ENCODE measurements at places on chromosomes 7 and 10.

GRCh38 chr10:70829543-70829942 is 13.8 kb downstream of the SGPL1 start:
- no peak for DNase-seq

DNA sequence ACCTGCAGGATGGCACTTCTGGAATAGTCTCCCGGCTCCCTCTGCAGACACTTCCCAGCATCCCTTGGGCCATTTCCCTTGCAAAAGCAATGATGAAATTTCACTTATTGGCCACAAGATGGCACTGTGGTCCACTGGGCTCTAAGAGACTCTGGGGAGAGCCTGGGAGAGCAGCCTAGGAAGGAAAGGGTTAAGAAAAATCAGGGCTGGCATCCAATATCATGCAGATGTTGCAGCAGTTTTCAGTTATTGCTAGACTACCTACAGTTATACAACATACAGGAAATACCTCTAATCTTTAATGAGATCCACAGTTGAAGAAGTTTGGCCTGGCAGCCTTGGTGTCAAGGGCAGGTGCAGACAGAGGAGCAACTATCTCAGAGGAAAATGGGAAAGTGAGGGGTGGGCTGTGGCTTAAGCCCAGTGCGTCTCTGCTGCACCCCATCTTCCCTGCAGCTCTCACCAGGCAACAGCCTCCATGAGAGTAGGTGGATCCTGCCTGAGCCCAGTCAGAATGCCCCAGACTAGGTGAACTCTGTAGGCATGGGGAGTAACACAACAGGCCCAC is 100.2 kb upstream of the PRSS58 start:
- peak; percentile 58 for DNase-seq

GRCh38 chr7:106986450-106986977 is 58.0 kb upstream of the PRKAR2B start:
- DNase-seq: peak; percentile 8

GRCh38 chr7:21641546-21641945 is 98.7 kb downstream of the DNAH11 start:
- DNase-seq: no peak

- DNase-seq: no peak
These were observed 529.9 kb upstream of the DPP6 start for GRCh38 chr7:153522261-153522660.

Data from AG08395 (cell line).